ENCODE measurements at places on chromosomes 7 and 10.

DNA sequence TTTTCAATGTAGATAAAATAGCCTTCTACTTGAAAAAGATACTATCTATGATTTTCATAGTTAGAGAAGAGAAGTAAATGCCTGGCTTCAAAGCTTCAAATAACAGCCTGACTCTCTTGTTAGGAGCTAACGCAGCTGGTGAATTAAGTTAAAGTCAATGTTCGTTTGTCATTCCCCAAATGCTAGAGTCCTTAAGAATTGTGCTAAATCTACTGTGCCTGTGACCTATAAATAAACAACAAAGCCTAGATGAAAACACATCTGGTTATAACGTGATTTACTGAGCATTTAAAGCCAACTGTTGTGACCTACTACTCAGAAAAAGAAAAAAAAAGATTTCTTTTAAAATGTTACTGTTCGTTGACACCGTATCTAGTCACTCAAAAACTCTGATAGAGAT is 134.7 kb downstream of the POLR1F start:
- DNase-seq: no peak

DNA sequence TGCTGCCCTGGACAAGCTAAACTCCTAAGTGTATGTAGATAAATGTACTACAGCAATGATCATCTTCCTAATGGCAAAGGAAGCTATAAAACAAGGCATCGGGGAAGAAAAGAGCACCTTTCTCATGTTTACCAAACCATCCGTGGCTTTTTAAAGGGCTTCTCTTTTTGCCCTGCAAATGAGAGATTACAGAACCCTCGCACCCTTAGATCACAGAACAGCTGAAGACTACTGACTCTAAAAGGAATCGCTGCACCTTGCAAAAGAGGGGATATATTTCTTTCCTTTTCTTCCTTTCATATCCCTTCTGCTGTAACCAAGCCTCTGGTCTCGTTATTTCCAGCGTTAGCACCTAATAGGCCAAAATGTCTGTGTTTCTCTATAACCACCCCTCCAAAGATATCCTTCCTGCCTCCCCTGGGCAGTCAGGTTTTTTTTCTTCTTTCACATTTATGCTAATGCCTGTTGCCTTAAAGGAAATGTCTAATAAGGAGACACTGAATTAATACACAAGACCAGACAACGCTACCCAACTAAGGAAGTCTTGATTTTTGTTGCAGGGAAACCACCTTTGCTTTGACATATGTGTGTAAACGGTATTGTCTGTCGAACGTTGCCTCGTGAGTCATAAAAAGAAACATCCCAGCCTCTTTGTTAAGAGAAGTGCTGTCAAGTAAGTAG is 10.5 kb downstream of the ST8SIA6 start:
- no peak for DNase-seq

DNA sequence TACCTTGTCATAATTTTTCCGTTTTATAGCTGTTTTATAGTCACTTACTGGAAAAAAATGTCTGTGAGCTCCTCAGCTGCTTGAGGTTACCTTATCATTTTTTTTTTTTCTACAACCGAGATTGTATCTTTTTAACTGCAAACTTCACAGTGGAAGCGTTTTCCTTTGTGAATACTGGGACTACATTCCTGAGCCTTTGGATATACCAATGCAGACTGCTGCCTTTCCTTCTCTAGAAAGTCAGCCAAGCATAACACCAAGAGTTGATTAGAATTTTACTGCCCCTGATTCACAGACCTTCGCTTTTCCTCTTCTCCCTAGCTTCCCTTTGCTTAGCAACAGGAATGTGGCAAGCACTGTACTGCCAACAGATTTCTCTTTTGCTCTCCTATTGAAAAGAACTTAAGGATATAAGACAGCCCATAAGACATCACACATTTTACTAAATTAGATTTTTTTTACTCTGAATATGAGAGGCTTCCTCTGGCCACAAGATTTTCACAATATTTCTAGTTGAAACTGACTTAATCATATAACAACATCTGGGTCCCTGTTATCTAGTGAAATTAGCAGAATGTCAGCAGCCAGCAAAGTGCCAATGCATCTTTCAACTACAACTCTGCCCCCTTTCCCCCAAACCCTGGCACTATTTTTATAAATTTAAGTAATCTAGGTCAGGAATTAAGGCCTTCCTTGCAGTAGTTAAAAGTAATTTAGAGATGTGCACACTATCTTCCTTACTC is 170.6 kb downstream of the PRKG1 start:
- DNase-seq: no peak

GRCh38 chr7:82442492-82443035 is 1.0 kb downstream of the CACNA2D1 start:
- DNase-seq: no peak

Data from stimulated activated CD8-positive, alpha-beta memory T cell treated with anti-CD3 and anti-CD28 coated beads, Interleukin-15, amount 100 ng/mL, for 1 hour (primary cell).